ENCODE measurements at places on chromosomes 12 and 14.

GRCh38 chr12:132542661-132543060 is 52.7 kb downstream of the FBRSL1 start:
- no peak for DNase-seq

GRCh38 chr12:108482717-108483212 is 32.3 kb upstream of the FICD start:
- no peak for DNase-seq

- DNase-seq, result peak; percentile 37
These were observed 151.0 kb upstream of the ATP2B1 start for GRCh38 chr12:89859508-89860220.

DNA sequence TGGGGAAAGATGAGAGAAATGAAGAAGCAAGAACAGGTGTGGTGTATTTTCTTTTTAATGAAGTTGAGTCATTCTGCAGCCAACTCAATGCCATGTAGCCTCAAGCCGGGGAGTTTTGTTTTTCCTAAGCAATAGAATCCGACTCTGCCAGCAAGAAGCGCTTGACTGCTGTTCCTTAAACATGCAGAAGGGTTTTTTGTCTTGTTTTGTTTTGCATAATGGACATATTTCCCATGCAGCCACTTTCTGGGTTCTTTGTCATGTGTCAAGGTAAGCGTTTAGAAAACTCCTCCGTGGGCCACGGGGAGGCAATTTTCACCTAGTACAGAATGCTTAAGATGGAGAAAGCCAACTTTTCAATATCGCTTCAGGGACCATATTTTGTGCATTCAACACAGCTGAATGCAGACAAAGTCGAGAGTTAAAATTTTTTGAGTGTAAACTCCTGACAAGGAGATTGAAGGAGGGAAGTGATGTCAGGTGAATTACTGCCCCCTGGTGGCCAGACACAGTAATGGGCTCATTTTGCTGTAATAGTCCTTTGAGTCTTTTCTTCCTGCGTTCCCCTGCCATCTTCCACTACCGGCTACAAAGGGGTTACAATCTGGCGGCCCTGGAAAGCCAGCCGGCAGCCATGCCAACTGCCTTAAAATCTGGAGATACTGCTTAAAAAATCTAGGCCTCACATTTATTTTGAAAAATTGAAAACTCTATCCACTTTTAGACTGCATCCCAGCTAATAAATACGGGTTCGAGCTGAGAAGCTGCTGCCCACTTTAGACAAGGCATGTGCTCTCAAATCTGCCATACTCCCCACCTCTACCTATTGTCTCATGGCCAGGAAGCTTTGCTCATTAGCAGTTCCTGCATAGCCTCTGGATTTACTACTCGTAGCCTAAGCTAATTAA is 3.2 kb upstream of the FICD start:
- peak; percentile 45 for DNase-seq

- DNase-seq, result peak; percentile 30
These were observed 134.1 kb upstream of the SSTR1 start for GRCh38 chr14:38073641-38074040.

GRCh38 chr14:101705733-101706508 is 55.6 kb upstream of the PPP2R5C start:
- no peak for DNase-seq

GRCh38 chr14:78721756-78722480 is 551.7 kb downstream of the NRXN3 start:
- DNase-seq, result no peak

DNA sequence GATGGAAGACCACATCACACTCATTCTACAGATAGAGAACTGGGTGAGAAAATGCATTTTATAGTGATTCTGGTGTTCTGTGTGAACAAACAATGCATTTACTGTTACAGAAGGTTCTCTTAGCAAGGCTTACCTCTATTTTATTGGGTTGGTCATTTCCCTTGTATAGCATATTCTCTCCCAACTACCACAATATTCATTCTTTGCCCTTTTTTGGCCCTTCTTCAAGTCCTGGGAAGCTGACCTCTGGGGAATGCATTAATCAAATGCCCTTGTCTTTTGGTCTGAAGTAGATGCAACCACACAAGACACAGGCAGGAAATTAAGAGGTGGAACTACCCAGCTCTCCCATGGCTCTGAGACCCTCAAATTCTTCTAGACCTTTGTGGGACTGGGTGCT is 19.5 kb downstream of the DCN start:
- no peak for DNase-seq

DNA sequence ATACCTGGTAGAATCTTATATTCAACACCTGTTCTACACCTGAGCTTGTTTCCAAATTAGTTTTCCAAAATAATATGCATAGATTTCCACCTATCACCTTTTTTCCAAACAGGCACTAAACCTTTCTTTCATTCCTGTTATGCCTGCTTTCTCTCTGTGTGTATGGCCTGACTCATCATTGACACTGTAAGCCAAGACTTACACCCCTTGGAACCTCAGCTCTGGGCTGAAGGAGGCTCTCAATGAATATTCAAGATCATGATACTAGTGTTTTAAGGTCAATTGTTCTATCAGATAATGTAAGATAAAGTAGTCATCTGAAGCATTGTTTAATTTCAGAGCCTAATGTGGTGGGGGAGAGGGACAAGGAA is 1193.3 kb downstream of the FLRT2 start:
- peak; percentile 9 for DNase-seq
